ENCODE measurements at places on chromosomes 6 and 20.

DNA sequence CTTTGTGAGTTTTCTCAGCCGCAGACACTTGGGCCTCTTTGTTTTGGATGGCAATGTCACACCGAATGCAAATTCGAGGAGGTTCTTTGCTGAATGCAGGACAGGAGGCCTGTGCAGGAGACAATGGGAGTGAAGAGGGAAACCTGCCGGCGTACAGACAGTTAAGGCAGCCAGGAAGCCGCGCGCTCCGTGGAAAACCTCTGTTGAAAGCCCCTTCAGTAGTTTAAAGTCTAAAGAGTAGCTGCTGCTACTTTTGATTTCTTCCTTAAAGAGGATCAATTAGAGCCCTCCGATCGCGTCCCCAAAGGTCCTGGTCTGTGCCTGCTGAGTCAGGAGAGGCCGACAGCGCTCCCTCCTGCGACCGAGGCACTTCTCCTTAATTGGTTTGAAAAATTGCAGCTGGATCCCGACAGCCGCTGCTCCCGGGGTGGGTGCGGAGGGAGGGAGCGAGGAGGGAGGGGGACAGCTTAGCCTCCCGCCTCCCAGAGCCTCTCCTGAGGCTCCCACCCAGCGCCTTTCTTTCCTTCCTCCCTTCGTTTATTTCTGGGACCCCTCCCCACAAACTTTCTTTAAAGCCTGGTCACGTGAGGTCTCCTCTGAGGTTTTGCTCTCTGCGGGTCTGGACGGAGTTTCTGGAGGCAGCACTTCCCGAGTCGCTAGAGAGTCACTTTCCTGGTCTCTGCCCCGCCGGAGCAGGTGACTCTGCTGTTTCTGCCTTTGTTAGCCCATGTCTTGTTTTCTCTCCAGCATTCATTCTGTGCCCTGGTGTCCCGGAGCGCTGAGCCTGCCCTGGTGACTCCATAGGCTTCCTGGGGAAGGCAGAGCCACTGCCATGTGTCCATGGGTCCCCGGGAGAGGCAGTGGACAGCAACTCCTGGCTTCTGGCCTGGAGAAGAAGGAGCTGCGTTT lies 22.3 kb upstream of the RPP40 start:
- DNase-seq, result no peak

- no peak for DNase-seq
Measured at GRCh38 chr6:20574355-20574754, 40.1 kb downstream of the CDKAL1 start.

- DNase-seq, result no peak
Measured at GRCh38 chr6:26552640-26553188, 14.5 kb downstream of the HMGN4 start.

DNA sequence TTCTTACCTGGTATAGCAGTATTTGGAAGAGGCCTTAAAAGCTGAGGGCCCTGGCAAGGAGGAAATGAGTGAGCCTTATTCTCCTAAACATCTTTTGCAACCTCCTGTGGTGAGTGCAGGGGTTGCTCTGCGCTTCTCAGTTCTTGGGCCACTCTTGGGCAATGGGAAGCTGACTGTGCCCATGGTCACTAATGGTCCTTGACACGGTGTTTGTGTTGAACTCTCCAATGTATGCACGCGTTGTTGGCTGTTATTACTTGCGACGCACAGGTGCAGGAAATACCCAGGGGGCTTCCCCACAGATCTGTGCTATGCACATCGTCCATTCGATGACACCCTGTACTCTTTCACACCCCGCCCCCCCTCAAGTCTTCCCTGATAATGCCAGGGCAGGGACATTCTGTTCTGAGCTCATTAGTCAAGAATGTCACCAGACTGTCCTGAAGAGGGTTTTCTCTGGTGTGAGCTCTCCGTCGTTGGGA lies 79.7 kb downstream of the EDN1 start:
- no peak for DNase-seq

DNA sequence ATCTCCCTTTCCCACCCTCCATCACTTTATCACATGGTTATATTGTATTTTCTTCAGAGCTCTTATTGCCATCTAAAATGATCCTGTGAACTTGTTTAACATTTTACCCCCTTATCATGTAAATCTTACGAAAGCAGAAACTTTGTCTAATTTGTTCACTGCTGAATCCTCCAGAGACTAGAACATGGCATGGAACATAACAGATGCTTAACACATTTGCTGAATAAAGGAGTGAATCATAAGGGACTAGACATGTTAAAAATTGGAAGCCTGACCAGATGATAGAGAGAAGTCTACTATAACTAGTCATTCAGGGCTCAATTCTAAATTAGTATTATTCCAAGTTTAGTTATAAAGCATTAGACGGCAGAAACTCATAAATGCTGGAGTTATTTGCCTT lies 73.3 kb downstream of the MAN1A1 start:
- no peak for DNase-seq

Measured in activated CD4-positive, alpha-beta T cell treated with anti-CD3 and anti-CD28 coated beads, Interleukin-2, amount 50 U/mL, for 24 hours (primary cell).